Fibroblast of skin of right biceps (primary cell): ENCODE measurements at places on chromosomes 16 and 17.

DNA sequence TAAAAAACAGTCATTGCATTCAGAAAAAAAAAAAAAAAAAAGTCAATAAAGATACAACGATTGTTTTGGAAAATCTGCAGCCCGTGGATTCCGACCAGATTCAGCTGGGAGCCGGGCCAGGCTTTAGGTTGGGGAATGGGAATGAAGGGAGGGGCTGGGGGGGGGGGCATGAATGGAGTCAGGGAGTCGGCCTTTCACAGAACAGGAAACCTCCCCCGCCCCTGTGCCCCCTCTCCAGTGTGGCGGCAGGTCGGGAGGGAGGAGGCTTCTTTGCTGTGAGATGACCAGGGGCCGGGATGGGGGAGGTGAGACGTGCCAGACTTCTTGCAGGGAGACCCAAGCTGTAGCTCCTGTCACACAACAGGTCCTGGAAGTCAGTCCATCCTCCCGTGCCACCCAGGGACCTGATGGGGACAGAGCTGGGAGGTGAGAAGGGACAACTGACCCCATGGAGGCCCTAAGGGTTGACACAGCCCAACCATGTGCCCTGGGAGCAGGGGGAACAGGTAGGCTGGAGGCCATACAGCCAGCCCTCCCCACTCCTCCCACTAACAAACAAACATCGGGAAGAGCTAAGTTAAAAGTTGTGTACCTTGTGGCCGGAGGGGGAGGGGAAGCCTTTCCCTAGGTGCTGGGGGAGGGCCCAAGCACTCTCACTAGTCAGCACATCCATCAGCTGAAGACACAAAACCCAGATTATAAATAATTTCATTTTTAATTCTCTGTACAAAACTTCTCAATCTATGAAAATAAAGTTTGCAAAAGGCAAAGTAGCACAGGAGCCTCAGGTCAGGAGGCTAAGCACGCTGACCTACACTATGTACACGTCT is 25.2 kb downstream of the SREBF1 start:
- DNase-seq, result no peak

DNA sequence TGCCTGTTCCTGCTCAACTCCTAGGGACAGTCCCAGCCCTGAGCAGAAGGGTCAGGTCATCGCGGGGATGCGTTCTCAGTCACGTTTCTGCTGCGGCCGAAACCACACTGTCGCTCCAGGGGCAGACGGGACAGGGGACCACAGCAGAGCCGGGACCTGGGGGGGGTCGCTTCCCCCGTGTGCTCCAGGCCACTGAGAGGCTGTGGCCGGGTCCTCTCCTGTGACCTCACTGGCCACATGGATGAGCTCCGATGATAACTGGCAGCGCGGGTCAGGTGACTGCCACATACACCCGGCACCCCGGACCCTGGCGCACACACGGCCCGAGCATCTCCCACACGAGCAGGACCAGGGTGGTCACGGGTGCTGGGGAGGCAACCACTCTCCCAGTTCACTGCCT is 12.8 kb downstream of the GNPTG start:
- DNase-seq, result no peak

GRCh38 chr16:83455716-83456115 is 352.1 kb upstream of the HSBP1 start:
- no peak for DNase-seq

- peak; percentile 17 for DNase-seq
Observed at GRCh38 chr17:80195671-80196529, 24.2 kb downstream of the SGSH start.

DNA sequence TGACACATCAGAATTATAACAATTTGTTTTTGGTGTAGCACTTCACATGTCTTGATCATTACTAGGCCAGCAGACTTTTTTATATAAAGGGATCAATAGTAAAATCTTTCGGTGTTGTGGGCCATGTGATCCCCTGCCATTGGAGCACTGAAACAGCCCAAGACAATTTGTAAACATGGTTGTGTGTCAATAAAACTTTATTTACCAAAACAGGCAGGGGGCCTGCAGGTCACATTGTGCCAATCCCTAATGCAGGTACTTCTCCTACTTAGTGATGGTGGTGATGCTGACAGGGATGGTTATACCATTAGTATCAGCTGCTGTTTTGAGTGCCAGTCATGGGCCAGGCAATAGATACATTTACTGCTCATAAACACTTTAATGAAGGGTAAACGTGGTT is 319.9 kb downstream of the SNX29 start:
- DNase-seq, result no peak
